ENCODE measurements at places on chromosomes 13 and 19.

DNA sequence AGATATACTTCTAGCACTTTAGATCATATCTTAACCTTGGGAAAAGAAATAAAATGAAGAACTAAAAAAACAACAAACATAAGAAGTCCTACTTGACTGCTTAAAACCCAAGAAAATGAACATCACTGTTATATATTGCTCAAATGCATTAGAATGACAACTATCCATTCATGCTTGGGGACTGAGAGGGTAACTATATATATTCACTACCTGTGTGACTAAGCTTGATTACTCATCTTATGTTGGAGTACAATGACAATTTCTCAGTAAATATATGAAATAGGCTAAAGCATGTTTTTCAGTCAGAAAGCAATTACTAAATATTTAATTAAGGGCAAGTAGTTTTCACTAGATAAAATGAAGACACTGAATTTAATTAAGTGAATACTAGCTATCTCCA, 40.1 kb downstream of the ZC3H13 start:
- no peak for DNase-seq

DNA sequence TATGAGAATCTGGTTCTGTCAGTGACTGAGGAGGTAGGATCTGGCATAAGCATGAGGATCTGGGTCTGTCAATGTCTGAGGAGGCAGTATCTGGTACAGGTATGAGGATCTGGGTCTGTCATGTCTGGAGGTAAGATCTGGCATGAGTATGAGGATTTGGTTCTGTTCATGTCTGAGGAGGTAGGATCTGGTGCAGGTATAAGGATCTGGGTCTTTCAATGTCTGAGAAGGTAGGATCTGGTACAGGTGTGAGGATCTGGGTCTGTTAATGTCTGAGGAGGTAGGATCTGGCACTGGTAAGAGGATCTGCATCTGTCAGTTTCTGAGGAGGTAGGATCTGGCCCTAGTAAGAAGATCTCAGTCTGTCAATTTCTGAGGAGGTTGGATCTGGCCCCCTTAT, 12.4 kb upstream of the PDCD2L start:
- no peak for DNase-seq

GRCh38 chr13:102724923-102725322, 30.1 kb upstream of the METTL21C start:
- DNase-seq, result peak; percentile 90

GRCh38 chr13:44484562-44485138, 91.5 kb downstream of the TSC22D1 start:
- no peak for DNase-seq

- DNase-seq, result peak; percentile 23
Measured at GRCh38 chr13:87331178-87331577, 340.0 kb upstream of the SLITRK5 start.

GRCh38 chr13:26762745-26763345, 2.3 kb upstream of the GPR12 start:
- no peak for DNase-seq

GRCh38 chr13:71067165-71067815, 799.7 kb downstream of the DACH1 start:
- peak; percentile 2 for DNase-seq

DNA sequence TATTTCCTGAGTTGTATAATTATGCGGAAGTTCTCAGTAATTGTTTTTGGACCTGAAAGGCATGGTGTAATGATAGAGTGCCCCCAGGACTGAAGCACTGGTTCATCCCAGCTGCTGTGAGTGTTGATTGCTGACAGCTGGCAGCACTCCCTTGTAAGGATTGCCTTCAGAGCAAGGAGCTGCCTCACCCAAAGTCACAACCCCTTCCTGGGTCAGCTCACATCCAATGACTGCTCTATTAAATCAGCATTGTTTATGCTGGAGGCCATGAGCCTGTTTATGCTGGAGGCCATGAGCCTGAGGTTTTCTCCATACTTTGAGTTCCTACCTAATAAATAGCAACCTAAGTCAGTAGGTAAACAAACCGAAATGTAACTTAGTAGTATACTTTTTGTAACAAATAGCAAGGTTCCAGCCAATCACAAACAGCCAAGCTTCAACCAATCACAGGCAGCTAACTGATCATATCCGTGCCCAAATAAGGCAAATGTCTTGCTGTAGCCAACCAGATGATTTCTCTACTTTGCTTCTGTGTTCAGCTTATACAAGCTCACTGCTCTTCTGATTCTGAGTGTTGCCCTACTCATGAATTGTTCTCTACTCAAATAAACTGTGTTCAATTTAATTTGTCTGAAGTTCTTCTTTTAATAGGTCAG, 11.7 kb upstream of the SPACA6 start:
- DNase-seq, result peak; percentile 33

DNA sequence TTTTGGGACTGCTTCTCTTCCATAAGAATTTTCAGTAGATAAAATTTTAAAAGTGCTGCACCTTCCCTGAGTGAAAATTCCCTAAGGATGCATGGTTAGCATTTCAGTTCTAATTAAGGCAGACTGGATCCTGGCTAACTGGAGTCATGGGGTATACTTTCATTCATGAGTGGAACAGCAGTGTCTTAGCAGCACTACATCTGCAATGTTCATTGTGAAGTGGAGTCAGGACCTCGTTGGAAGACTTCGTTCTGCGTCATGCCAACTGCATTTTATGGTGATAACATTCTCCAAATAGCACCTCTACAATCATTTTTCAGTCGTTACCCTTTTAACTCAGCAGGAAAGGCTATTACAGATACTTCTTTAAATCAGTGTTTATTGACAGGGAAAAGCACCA, 25.5 kb downstream of the PHF11 start:
- DNase-seq, result no peak

DNA sequence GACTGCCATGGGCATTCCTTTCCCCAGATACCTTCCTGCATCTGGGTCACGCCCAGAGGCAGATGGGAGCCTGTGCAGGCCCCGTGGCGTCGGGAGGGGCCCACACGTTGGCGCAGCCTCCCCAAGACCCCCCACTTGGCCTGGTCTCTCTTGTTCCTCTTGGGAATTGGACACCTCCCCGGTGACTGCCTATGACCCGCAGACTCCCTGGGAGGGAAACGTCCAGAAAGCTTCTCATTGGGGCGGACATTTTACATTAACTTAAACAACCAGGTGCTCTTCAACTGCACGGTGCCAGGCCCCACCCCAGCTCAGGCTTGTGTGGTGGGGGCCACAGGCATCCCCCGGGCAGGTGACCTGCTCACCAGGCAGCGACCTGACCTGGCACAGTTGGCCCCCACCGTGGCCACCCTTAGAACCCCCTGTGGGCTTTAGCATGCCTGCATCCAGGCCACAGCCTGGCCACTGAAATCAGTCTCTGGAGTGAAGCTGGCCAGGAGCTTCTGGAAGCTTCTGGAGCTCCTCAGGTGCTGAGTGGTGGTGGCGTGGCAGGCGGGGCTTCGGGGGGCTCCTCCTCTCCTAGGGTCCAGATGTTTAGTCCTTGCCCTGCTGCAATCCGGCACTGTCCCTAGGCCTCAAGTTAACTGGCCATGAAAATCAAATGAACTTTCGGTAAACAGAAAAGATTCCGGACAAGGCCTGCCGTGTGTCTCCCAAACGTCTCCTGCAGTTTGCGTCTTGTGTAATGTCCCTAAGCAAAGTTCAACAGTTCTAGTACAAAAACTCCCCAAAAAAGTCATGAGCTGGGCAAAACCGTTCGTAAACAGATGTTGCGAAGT, 8.5 kb upstream of the PROZ start:
- no peak for DNase-seq

DNA sequence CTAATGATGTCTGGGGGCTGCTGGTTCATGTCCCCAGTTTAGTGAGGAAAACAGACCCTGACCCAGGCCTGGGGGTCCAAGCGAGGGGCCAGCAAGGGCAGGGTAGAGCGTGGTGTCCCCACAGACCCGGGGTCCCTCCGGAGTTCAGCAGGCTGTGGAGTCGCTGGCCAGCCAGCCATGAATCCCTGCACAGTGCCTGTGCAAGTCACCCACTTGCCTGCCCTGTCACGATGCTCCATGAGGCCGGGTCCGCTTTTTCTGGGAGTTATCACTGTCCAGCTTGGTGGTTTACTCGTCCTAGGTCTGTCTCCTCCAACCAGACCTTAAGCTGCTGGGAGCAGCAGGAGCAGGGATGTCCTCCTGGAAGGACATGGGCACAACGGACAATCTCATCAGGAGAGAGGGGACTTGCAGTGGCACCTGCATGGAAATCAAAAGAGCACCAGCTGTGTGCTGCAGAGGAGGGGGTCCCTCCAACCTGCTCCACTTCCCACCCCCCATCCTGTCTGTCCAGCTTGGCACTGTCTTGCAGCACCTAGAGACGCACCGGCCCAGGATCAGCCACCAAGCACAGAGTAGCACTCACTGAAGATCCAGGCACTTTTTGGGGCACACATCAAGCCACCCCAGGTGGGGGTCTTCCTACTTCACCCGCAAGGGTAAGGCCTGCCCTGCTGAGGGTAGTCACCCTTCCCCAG, 121.8 kb downstream of the URI1 start:
- no peak for DNase-seq
